ENCODE measurements at places on chromosomes 5 and 9. TPM values are rescaled to one million over a fixed set of nuclear protein-coding genes. Genes with fewer than 3 reads are reported as not detected.

- DNase-seq: peak; percentile 64
Observed at GRCh38 chr9:751137-752051, 90.1 kb upstream of the DMRT1 start.

- DNase-seq: no peak
Observed at GRCh38 chr5:123007754-123008153, 28.8 kb downstream of the PPIC start.

DNA sequence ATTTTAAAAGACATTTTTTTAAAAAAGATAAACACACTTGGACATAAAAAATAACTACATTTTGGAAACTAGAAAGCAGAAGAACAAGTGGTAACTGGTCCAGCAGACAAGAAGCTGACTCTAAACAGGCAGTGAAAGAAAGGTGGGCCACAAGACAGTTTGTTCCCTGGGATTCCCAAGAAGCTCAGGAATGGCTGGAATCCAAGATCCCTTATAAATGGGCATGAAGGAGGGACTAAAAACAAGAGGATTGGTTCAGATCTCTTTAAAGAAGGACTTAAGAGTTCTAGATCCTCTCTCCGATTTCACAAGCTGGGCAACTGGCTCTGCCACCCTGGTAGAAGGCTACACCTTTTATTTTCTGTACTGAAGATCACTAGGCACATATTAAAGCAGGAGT, 102.8 kb downstream of the ARL15 start:
- DNase-seq: no peak

DNA sequence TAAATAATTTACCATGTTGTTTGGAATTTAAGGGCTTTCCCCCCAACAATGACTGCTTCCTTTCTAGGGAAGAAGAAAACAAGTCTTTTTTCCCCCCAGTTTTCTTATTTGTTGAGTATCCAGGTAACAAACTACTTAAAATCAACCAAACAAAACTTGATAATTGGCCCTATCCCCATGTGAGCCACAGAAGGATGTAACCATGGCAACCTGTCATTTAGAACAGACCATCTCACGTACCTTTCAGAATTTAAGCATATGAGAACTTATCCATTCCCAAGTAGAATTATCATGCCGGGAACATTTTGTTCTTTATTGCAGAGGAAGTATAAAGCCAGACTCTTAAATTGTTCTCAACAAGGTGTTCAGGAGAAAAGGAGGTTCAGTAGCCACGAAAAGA, 392.3 kb downstream of the CETN3 start:
- no peak for DNase-seq

GRCh38 chr9:21936161-21936560, 58.0 kb downstream of the CDKN2A start:
- DNase-seq: no peak

DNA sequence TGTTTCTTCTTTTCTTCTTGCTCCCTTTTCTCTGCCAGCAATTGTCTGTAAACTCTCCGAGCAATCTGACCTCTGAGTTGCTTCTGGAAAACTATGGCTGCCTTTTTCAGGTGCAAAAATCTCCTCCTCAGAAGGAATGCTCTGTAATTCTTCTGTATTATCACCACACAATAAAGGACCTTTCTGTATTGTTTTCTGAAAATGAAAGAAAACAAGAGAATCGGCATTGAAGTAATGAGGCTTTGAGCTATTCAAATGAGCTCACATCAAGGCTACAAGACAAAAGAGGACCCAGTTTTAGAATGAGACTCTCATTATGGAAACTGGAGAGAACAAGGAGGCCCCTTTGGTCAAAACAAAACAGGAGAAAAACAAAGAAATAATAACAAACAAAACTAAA, 86.2 kb upstream of the RETREG1 start:
- no peak for DNase-seq

DNA sequence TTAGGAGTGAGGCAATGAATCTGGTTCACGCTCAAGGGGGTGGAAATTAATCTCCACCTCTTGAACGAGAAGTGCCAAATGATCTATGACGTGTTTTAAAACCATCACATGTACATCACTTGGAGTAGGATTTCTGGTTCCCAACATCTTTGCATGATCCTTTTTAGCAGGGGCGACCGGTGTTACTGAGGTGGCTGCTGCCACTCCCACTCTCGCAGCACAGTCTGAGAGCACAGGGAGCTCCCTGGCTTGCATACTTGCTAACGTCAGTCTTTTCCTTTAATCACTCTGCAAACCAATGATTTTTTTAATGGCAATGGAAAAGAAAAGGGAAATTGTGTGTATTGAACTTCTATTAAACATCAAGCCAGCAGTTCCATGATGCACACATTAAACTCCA, 624.4 kb downstream of the IRX1 start:
- no peak for DNase-seq

- no peak for DNase-seq
Observed at GRCh38 chr5:108266242-108266641, 115.7 kb downstream of the FBXL17 start.

- DNase-seq: no peak
Observed at GRCh38 chr5:71719063-71719964, at the start of gene CARTPT. CARTPT (plus strand) TSS chr5:71719275; CDS start chr5:71719294, 19 bp downstream.

- no peak for DNase-seq
Observed at GRCh38 chr5:16712178-16712577, 95.4 kb upstream of the RETREG1 start.

GRCh38 chr5:149687486-149688168, 42.5 kb upstream of the PPARGC1B start:
- DNase-seq: no peak

GRCh38 chr5:6350277-6351090, 27.9 kb downstream of the MED10 start:
- DNase-seq: no peak

DNA sequence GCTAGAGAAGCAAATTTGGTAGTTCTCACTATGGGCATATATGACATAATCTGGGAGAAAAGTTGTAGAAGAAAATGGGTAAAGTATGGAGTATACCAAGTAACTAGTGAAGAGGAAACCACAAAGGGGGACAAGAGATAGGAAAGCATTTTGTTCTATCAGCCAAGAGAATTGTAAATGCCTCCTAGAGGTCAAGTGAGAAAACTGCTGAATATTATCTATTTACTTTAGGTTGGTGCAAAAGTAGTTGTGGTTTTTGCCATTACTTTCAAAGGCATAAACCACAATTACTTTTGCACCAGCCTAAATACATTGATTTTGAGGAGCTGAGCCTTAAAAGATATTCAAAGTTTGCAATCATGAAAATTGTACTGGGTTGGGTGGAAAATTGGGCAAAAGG, 126.7 kb upstream of the GRHPR start:
- DNase-seq: no peak

DNA sequence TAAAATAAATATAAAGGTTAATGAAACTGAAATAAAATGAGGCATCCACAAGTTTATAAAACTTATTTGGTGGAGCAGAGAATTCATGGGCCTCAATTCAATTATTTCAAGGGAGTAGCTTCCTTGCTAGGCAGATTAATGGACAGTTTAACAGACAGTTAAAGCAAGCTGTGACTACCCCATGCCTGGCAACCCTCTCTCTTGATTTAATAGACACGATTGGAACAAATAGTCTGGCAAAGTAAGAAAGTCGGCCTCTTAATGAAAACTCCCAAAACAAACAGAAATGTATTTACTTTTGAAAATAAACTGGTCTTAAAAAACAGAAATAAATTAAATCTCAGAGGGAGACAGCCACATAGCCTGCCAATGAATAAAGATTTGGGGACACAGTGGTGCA, 40.1 kb upstream of the ERCC6L2 start:
- DNase-seq: no peak

DNA sequence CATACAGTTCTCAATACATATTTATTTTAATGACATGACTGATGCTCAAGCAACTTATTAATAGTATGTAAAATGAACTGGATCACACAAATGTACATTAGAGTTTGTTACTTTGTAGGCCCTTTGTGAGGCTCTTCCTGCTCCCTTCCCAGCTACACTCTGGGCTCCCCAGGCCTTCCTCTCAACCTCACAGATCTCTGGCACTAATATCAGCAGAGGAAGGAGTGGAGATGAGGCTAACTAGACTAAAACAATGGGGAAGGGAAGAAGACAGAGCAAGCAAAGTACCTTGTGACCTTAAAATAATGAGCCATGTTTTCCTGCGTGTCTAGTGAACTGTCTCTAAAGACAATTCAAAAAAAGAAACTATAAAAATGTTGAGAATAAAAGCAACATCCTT, 30.3 kb upstream of the TEK start:
- DNase-seq: no peak

DNA sequence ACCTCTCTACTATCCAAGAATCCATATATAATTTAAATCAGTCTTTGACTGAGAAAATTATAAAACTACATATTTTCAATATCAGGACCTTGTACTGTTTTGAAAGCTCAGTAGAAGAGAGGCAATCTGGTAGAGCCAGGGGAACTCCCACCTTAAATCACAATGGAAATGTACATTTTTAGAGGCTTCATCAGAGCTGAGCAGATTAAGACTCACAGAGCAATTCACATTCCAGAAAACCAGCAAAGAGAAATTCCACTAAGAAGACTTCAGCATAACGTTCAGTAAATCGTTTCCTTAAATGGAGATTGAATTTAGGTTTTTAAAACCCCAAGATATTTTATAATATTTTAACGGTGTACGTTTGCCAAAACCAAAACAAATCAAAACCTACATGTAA, 227.8 kb upstream of the TRPM3 start:
- DNase-seq: no peak

GRCh38 chr9:127953768-127954505, 16.3 kb upstream of the DPM2 start:
- DNase-seq: no peak

DNA sequence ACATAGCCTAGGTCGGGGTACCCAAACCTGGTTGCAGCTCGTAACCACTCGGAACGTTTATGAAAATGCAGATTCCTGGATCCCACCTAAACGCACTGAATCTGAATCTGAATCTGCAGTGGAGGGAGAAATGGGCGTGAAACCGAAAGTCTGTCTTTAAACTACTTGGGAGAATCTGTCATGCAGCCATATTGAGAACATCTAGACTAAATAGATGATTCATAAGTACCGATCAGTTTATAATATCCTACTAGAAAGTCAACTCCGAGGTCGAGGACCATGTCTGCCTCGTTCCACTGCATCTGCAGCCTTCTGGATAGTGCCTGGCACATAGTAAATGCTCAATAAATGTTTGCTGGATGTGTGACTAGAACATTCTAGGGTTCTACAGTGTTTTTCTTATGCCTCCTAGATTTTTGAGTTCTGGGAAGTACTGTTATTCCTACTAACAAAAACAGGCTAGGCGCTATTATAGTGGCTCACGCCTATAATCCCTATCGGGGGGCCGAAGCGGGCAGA, 632 bp downstream of the COQ4 start:
- no peak for DNase-seq

- no peak for DNase-seq
Observed at GRCh38 chr5:72467461-72467860, 39.7 kb downstream of the ZNF366 start.

- DNase-seq: no peak
Observed at GRCh38 chr9:91029650-91030361, 228.2 kb downstream of the SYK start.

GRCh38 chr5:87418506-87418905, 5.8 kb upstream of the CCNH start:
- DNase-seq: no peak

DNA sequence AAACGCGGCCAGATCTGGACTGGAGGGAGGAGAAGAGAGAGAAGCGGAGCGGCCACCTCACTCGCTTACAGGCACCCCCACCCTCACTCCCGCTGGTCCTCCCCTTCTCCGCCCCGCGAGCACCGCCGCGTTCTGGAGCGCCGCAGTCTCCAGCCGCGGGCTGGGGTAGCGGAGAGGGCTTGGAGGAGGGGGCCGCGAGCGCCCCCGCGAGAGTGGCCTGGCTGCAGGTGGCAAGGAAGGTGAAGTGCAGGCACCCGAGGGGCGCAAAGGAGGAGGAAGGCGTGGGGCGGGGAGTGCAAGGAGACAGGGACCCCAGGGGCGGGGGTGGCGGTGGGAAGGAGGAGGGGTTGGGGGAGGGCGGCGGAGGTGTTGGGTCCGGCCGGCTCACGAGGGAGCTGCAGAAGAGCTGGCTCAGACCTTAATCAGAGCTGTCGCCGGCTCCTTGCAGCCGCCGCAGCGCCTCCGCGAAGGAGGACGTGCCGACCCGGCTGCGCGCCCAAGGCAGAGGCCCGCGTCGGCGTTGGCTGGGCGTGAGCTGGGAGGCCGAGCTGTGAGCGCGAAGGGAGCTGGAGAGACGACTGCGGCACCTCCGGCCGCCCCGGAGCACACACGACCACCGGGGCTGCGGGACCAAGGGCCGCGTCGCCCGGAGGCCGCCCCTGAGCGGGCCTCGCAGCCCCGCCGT, at the start of gene DMRT3:
DMRT3 (plus strand) TSS at position 398 of the 685 bp plus-strand sequence. CDS start 347 bp downstream, outside the sequence.
- no peak for DNase-seq

- DNase-seq: no peak
Observed at GRCh38 chr5:850511-851006, at the start of gene ZDHHC11. ZDHHC11 (minus strand) TSS chr5:850986; CDS start chr5:850602, 384 bp downstream.

DNA sequence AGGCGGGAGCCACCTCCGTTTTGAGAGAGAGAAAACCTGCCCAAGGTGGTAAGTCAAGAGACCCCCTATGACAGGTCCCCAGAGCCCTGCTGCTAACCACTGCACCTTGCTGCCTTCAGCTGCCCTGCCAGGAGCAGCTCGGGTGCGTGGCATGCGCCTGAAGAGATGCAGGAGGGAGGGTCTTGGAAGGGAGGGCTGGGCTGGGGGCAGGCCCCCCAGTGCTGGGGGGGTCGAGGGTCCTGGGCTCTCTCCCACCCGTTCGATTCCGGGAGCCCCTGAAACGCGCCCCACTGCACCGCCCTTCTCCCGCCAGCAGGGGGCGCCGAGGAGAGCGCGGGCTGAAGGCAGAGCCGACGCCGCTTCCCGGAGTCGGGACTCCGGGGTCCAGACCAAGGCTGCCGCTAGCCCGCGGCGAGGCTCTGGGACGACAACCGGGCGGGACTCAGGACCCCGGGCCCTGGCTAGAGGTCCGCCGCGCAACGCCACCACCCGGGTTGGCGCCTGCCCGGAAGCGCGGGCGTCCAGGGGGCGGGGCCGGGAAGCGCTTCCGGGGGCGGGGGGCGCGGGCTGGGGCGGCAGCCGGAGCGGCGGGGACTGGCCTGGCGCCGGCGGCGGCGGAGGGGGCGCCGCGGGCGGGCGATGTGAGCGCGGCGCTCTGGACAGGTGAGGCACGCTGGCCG, at the start of gene ZBTB34:
ZBTB34 (plus strand) TSS at position 563 of the 680 bp plus-strand sequence. CDS start 18,761 bp downstream, outside the sequence.
- DNase-seq: peak; percentile 81

- DNase-seq: no peak
Observed at GRCh38 chr9:29126783-29127182, 1553.5 kb upstream of the C9orf72 start.

IFNA21 gene
- total RNA-seq: not detected

LRRC8A gene
- 26.7 TPM for total RNA-seq

PCDHGA10 gene
- total RNA-seq: not detected

COL5A1 gene
- 0.09 TPM for total RNA-seq

GABRA1 gene
- total RNA-seq: not detected

FSTL4 gene
- total RNA-seq: not detected

CDH9 gene
- not detected for total RNA-seq

TOR2A gene
- 26.8 TPM for total RNA-seq

C1QTNF3 gene
- total RNA-seq: 2.7 TPM

SV2C gene
- 0.26 TPM for total RNA-seq

CYLC2 gene
- not detected for total RNA-seq

NADK2 gene
- 12.5 TPM for total RNA-seq

GRIN1 gene
- not detected for total RNA-seq

PELO gene
- total RNA-seq: 63.4 TPM

KCNIP1 gene
- total RNA-seq: not detected

Measured in activated CD8-positive, alpha-beta memory T cell treated with anti-CD3 and anti-CD28 coated beads, Interleukin-2, amount 10 ng/mL, durations not matched to agents 7 days and 5 days (primary cell).